ENCODE measurements at places on chromosomes 7 and 10.
A peak's percentile ranks its signal among the peaks of the same experiment; 100 is the strongest.

GRCh38 chr7:130926001-130926691 is 192.1 kb upstream of the KLF14 start:
- peak; percentile 80 for ATAC-seq

- no peak for ATAC-seq
Measured at GRCh38 chr7:18140943-18141342, 113.3 kb upstream of the PRPS1L1 start.

GRCh38 chr10:34033078-34033477 is 698.6 kb upstream of the NRP1 start:
- ATAC-seq = no peak

- no peak for ATAC-seq
Measured at GRCh38 chr10:11498399-11498798, 113.1 kb downstream of the USP6NL start.

DNA sequence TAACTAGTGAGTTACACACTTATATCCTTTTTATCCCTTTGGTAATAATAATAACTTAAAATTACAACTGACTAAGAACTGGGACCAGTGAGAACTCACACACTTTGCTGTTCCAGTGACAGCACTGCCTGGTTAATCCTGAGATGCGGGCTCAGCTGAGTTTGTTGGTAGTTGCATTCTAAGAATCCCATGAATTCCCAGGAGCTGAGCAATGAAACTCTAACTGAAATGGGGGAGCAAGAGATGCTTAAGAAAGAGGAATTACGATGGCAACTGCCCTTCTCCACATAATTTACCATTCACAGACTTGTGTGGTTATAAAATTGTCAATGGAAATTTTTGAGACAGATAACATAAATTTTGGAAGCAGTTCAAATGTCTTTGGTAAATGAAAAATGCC is 659.4 kb downstream of the MAGI2 start:
- no peak for ATAC-seq

DNA sequence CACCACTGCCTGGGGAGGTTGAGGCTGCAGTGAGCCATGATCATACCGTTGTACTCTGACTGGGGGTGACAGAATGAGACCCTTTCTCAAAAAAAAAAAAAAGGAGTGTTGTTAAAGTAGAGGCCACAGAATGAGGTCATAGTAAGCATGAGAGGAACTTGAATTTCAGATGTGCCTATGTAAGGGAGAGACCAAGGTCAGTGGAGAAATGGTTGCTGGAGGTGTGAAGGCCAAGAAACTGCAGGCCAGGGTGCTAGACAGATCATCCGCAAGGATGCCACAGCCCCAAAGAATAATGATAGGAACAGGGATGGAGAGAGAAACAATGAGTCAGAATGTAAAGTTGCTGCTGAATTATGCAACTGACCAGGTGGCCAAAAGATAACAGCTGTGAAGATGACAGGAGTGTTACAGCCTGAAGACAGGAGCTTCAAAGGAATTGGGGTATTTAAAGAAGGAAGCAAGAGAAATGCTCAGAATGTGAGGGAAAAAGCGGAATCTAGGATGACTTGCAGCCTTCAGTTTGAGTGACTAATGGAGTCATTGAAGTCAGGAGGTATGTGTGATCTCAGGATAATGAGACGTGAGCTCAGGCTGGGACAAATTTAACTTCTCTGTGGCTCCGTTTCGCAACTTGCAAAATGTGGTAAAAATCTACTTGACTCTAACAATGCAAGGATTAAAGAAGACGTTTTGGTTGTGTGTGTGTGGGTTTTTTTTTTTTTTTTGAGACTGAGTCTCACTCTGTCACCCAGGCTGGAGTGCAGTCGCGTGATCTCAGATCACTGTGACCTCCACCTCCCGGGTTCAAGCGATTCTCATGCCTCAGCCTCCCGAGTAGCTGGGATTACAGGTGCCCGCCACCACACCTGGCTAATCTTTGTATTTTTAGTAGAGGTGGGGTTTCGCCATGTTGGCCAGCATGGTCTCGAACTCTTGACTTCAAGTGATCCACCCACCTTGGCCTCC is 22.2 kb downstream of the TYW1B start:
- ATAC-seq = no peak

- no peak for ATAC-seq
Measured at GRCh38 chr7:138116141-138116540, 39.9 kb downstream of the AKR1D1 start.

GRCh38 chr7:150952331-150953050 is 25.6 kb downstream of the KCNH2 start:
- ATAC-seq = no peak

GRCh38 chr10:79926037-79926436 is 22.9 kb downstream of the SFTPD start:
- ATAC-seq = no peak

DNA sequence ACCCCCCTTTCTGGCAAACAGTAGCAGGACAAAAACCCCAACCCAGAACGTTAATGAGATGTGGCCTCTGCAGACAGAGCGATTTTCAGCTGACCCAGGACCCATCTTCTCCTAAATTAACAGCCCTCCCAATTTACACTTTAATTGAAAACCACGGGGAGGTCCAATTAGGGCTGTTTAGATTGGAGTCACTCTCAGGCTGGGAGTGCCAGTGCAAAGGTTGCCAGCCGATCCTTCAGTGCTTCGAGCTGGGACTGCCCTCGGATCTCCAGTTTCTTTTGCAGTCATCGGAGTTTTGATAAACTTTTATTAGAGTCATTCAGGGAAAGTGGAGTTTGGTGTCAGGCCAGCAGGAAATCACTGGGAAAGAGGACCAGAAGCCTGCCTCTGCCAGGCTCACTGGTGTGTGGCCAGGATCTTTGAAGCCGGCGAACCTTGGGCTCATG is 108.0 kb downstream of the DOCK1 start:
- ATAC-seq = no peak

DNA sequence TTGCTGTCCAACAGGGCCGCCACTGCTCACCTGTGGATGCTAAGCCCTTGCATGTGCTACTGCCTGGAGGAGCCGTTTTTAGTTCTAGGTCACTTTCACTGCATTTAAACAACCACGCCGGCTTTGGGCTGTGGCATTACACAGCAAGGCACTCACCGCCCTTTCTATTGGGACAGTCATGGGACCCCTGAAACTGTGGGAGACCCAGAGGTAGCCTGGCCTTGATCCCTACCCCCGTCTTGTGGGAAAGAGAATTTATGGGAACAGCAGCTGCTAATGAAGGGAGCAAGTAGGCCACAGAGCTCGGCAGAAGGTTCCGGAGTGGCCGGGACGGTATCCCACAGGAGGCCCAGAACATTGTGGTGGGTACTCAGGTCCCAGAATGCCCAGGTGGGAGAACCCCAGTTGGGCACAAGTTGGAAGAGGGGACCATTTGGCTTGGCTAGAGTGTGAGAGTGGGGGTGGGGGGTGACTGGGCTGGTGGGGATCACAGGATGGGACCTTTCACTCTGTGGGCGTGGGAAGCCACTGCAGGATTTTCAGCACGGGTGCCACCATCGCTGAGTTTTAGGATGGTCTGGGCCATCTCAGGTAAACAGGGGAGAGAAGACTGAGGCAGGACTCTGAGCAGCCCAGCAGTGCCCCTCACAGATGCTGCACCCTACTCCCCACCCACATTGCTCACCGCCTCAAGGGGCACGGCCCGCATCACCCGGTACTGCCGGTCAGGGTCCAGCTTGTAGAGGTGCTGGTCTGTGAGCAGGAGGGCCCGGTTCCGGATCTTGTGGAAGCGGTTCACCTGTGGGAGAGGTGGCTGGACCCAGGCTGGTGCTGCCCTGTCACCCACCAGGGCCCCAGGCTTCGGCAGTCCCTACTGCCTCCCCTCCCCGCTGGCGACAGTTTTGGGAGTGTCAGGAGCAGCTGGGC is 15.2 kb downstream of the MYO1G start:
- no peak for ATAC-seq

- ATAC-seq = no peak
Measured at GRCh38 chr7:38744746-38745145, 113.6 kb upstream of the AMPH start.

Measured in stimulated activated memory B cell treated with anti-CD40 and anti-IgM and Interleukin-4, amounts not matched to agents 10 μg/mL and 1 μg/mL and 100 μg/mL, for 72 hours (primary cell).